Mucosa of descending colon (tissue), 3 donors: ENCODE measurements at places on chromosomes 1 and 21. TPM values are rescaled to one million over a fixed set of nuclear protein-coding genes. Genes with fewer than 3 reads are reported as not detected.

Gene RGS1
- total RNA-seq, result 8.9 TPM

Gene POU3F1
- not detected for total RNA-seq

Gene CA14
- total RNA-seq, result 6.8 TPM

Gene FBXO2
- total RNA-seq, result 0.23 TPM

DNA sequence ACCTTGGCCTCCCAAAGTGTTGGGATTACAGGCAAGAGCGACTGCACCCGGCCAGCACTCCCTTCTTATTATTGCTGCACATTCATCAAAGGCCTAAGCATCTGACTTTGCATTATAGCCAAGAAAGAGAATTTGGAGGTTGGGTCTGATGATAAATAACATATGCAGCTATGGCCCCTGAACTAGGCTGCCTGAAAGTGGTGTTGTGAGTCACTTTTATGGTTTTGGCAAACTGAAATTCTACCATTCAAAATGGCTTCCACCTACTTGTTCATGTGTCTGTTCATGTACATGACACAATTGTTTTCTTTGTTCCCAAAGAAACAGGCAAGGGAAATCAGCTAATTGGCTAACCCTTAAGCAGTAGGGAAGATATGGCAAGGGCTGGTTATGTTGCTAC is 25.0 kb upstream of the UAP1 start:
- DNase-seq, result no peak

- DNase-seq, result no peak
Measured at GRCh38 chr1:87393445-87394085, 64.9 kb downstream of the LMO4 start.

- no peak for DNase-seq
Measured at GRCh38 chr21:39108291-39109162, 74.7 kb downstream of the PSMG1 start.

DNA sequence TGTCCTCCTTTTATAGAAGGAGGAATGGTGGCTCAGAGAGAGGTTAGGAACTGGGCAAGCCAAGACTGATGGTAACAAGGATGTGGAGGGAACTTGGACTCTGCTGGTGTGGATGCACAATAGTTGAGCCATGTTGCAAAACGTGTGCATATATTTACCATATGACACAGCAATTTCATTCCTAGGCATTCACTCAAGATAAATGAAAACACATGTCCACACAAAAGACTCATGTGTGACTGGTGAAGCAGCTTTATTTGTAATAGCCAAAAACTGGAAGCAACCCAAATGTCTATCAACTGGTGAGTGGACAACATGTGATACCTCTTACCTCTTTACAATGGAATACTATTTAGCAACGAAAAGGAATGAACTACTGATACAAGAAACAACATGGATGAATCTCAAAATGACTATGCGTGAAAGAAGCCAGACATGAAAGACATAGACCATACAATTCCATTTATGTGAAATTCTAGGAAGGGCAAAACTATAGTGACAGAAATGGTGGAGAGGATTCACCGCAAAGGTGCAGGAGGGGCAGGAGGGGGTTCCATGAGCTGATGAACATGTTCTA is 36.2 kb downstream of the CAMK2N1 start:
- no peak for DNase-seq

DNA sequence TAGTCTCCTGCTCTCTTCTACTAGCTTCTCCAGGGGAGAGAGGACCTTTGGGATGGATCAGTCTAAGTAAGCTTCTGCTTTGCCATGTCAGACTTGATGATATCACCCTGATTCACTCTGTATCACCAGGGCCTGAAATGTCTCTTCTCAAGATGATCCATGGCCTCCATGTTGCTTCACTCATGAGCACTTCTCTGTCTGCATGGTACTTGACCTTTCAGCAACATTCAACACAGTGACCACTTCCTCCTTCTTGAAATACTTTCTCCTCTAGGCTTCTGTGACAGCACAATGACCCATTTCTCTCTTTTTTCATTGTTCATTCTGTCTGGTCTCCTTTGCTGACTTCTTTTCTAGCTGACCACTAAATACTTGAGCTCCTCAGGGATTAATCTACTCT is 35.3 kb upstream of the NGF start:
- DNase-seq, result no peak

DNA sequence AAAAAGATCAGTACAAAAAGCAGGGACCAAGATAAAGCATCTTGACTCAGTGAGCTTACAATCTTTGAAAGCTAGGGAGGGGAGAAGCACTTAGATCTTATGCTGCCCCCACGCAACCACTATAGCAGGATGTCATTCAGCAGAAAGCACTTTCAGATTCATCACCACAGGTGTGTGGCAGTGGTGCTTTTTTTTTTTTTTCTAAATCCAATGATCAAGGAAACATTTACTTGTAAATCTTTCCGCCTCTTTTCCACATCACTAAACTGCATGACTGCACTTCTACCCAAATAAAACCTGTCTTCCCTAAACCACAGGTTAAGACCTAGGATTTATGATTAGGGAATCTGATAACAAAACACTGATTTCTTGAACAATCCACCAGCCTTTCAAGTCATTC is 154.8 kb downstream of the SLC45A1 start:
- no peak for DNase-seq

DNA sequence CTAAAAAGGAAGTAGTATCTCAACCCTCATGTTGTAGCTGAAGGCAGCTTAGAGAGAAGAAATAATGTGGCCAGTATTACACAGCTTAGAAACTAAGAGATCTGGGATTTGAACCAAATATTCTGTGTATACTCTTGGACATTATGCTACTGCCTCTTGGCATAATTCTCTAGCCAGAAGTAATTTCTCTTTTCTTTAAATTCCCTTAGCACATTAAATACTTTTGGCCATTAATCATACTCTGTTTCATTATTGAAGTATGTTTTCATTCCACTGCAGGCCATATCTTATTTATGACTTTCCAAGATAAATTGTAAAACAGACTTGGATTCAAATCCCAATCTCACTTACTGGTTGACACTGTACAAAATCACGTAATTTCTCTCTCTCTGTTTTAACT is 181.3 kb upstream of the SPAG17 start:
- no peak for DNase-seq

GRCh38 chr1:103527331-103527730 is 1.8 kb downstream of the RNPC3 start:
- DNase-seq, result no peak

GRCh38 chr1:208135354-208135753 is 108.8 kb downstream of the PLXNA2 start:
- no peak for DNase-seq

- no peak for DNase-seq
Measured at GRCh38 chr1:13779930-13780329, 79.9 kb downstream of the PRDM2 start.

- no peak for DNase-seq
Measured at GRCh38 chr1:177385760-177386698, 215.3 kb downstream of the BRINP2 start.

DNA sequence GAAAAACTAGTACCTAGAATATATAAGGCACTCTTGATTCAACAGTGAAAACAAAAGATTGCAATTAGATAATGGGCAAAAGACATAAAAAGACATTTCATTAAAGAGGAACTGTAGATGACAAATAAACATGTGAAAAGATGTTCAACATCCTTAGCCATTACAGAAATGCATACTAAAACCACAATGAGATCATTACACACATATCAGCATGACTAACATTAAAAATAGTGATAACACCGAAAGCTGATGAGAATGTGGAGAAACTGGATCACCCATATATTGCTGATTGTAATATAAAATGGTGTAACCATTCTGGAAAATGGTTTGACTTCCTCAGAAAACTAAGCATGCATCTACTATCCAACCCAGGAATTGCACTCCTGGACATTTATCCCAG is 340.3 kb downstream of the SEC16B start:
- no peak for DNase-seq

- no peak for DNase-seq
Measured at GRCh38 chr1:220927442-220927841, 48.2 kb downstream of the HLX start.

- DNase-seq, result no peak
Measured at GRCh38 chr1:94384485-94385265, 33.5 kb upstream of the ABCD3 start.

GRCh38 chr1:48249868-48250267 is 27.4 kb downstream of the SLC5A9 start:
- DNase-seq, result no peak

DNA sequence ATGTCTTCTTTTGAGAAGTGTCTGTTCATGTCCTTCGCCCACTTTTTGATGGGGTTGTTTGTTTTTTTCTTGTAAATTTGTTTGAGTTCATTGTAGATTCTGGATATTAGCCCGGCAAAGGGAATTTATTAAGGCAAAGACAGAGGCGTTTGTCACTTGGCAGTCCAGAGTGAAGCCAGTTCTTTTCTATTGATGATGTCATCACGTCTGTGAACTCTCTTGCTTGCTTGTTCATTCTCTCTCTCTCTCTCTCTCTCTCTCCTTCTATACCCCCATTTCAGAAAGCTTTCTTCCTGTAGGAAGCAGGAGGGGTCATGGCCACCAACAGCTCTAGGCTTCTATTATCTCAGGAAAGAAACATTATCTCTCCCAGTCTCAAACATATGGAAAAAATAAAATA is 291.3 kb downstream of the OMA1 start:
- DNase-seq, result no peak

DNA sequence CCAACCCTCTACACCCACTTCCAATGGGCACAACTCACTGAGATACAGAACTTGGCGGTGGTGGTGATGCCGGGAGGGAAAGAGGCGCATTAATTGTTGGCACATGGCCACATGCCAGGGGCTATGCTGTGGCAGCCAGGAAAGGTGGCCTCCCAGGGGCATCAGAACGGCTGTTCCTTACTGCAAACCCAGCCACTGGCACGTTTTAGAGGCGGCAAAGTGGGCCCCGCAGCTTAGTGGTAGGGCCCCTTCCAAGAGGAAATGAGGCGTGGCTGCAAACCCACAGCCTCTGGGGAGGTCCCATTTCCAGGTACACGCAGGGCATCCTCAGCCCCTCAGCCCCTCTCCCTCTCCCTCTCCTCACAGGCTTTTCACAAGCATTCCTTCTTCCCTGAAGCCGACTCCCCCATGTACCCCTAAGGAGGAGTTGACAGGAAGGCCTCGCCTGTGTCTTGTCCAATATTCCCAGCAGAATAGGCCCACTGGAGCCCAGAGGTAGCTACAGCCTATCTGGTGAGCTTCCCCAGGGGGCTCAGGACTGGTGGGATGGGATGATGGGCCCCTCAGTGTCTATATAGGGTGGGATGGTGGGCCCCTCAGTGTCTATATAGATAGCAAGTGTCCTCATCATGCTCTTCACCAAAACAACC is 166.2 kb downstream of the CLIC6 start:
- no peak for DNase-seq

DNA sequence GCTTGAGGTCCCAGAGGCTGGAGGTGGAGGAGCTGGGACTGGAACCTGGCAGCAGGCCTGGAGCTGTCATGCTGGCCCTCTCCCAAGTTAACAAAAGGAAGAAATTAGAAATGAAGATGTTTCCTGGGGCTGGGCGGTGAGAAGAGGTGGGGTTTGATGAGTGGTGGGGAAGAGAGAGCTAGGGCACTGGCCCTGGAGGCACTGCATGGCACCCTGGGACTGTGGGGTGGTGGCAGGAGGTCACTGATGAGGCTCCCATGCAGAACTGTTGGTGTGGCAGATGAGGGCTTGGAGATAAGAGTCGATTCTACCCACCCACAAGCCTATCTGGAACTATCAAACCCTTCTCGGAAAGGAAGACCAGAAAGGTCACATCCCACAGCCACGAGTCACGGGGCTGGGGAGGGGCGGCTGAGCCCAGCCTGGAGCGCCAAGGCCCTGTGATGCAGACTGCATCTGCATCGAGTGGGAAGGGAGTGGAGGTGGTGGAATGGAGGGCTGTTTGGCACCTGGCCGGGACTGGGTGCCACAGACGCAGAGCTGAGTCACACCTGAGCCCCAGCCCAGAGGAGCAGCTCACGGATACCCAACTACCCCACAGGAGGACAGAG is 29.4 kb downstream of the MRPL37 start:
- no peak for DNase-seq
